ENCODE measurements at places on chromosomes 1 and 21. TPM values are rescaled to one million over a fixed set of nuclear protein-coding genes. Genes with fewer than 3 reads are reported as not detected.

GRCh38 chr1:186275822-186276221, 99.2 kb downstream of the TPR start:
- no peaks in the 10 kb centered on the region for H3K27me3 ChIP-seq
- no peaks in the 10 kb centered on the region for H3K36me3 ChIP-seq
- DNase-seq, result no peak
- H3K27ac ChIP-seq, result no peak overlapping the region
- no peak overlapping the region for H3K4me3 ChIP-seq
- H3K4me1 ChIP-seq, result no peaks in the 10 kb centered on the region

- DNase-seq, result no peak
- no peaks in the 10 kb centered on the region for H3K27me3 ChIP-seq
- H3K4me3 ChIP-seq, result no peak overlapping the region
- no peak overlapping the region for H3K27ac ChIP-seq
- H3K4me1 ChIP-seq, result no peaks in the 10 kb centered on the region
- H3K36me3 ChIP-seq, result no peaks in the 10 kb centered on the region
These were observed 131.5 kb downstream of the CNIH3 start for GRCh38 chr1:224747578-224747977.

Gene TRIM67
- polyA plus RNA-seq, result not detected

- peak overlapping the region; percentile 82 for H3K4me3 ChIP-seq
- H3K27ac ChIP-seq, result peak overlapping the region; percentile 50
- no peak for DNase-seq
- H3K27me3 ChIP-seq, result no peaks in the 10 kb centered on the region
- H3K4me1 ChIP-seq, result peaks cover 3% of the 10 kb centered on the region
These were observed 670 bp downstream of the ST3GAL3 start for GRCh38 chr1:43708002-43708410.

DNA sequence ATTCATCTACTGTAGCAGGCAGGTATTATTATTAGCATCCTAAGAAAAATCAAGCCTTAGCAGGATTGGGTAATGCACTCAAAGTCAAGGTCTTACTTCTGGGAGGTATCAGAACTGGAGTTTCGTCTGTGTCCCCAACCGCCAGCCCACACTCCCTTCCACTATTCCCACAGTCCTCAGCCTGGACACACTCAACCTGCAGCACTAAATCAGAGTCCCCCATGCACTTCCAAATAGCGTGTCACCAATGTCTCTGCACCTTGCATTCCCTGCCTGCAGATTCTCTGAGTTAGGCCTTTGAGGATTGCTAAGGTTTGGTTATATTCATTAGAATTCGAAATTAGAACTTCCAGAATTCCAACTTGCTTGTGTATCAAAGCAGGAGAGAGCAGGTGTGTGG, 3.9 kb downstream of the LYPD8 start:
- H3K27ac ChIP-seq, result no peak overlapping the region
- no peak for DNase-seq
- H3K4me3 ChIP-seq, result no peak overlapping the region
- no peaks in the 10 kb centered on the region for H3K27me3 ChIP-seq
- no peaks in the 10 kb centered on the region for H3K36me3 ChIP-seq

DNA sequence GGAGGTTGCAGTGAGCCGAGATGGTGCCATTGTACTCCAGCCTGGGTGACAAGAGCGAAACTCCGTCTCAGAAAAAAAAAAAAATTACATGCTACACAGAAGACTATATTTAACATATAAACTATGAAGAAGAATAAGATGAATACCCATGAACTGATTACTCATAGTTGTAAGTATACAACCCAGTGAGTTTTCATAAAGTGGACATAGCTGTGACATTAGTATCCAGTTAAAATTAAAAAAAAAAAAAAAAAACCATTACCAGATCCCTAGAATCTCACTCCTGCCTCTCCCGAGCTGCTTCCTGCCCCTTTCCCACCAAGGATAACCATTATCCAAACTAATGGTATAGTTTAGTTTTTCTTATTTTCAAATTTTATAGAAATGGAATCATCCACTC, 37.4 kb downstream of the UBE4B start:
- no peaks in the 10 kb centered on the region for H3K36me3 ChIP-seq
- DNase-seq, result no peak
- H3K27ac ChIP-seq, result no peak overlapping the region

GRCh38 chr1:200751717-200752116, 13.0 kb downstream of the CAMSAP2 start:
- no peaks in the 10 kb centered on the region for H3K27me3 ChIP-seq
- DNase-seq, result no peak
- H3K4me1 ChIP-seq, result peaks cover 4% of the 10 kb centered on the region

- H3K27me3 ChIP-seq, result no peaks in the 10 kb centered on the region
- no peak for DNase-seq
- H3K27ac ChIP-seq, result no peak overlapping the region
- peaks cover 6% of the 10 kb centered on the region for H3K4me1 ChIP-seq
These were observed 88.5 kb downstream of the UCK2 start for GRCh38 chr1:165915932-165916348.

Gene FMOD
- 116 TPM for polyA plus RNA-seq

GRCh38 chr1:110135246-110135645, 15.0 kb upstream of the SLC6A17 start:
- H3K4me1 ChIP-seq, result peaks cover 2% of the 10 kb centered on the region
- no peaks in the 10 kb centered on the region for H3K36me3 ChIP-seq
- H3K4me3 ChIP-seq, result no peak overlapping the region
- no peak overlapping the region for H3K27ac ChIP-seq
- no peaks in the 10 kb centered on the region for H3K27me3 ChIP-seq

DNA sequence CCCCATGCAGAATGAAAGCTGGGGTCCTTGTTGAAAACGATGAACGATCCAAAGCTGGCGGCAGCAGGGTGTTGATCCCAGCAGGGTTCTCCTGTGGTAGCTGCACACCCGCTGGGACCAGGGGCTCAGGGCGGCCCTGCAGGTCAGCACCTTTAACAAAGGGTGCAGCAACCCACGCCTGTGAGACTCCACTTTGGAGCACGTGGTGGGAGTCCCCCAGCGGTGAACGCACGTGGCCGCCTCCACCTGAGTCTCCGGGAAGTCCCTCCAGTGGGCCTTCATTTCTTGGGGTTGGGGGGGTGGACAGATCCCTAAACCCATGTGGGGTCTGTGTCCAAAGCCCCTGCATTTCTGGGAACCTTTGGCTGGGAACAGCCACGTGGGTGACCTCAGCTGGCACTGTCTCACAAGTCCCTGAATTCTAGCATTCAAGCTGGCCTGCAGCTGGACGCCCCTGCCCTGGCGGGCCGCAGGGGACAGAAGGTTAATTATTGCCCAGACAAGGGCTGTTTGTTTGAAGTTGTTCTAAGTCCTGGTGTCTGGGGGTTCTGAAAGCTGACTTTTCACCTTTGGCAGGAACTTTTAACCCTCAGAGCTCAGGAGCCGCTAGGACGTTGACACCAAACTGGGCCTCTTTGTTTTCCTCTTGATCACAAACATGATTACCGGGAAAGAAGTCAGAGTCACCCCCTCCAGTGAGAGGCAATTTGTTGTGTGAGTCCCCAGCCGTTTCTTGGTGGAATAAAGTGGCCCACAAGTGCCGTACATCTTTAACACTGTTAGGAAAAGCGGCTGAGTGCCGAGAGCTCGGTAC, 64.5 kb downstream of the COL18A1 start:
- H3K36me3 ChIP-seq, result no peaks in the 10 kb centered on the region
- no peak overlapping the region for H3K4me3 ChIP-seq
- peaks cover 23% of the 10 kb centered on the region for H3K4me1 ChIP-seq

DNA sequence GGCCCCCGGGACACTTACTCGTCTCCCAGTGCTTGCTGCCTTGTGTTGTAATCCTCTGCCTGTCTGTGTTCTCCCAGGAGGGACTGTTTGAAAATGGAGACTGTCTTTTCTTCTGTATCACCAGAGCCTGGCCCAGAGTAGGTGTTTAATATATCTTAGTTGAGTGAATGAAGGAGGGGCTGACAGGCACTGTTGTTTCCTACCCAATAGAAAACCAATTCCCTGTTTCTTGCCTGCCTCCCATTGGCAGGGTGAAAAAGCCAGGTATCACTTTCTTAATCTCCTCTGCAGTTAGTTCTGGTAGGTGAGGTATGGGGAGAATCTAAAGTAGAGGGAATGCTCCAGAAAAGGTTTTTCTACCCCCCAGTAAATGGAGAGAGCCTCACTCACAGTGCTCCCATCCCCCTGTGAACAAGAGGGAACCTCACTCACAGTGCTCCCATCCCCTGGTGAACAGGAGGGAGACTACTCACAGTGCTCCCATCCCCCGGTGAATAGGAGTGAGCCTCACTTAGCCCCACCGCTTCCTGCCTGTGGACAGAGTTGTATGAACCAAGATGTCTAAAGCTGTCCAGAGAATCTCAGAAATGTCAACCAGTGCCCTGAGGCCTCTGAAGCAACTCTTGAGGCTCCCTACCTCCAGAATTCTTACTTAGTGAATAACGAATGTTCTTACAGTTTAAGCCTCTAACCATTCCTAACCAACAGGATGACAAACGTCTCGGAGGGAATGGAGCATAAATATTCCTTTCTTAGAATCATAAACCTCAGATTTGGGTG, at the start of gene GJA5:
GJA5 (minus strand) TSS at position 122 of the 780 bp plus-strand sequence. CDS start 1,364 bp downstream, outside the sequence.
- H3K4me3 ChIP-seq, result no peak within 1 kb of the TSS
- no peaks in the 10 kb centered on the region for H3K27me3 ChIP-seq
- H3K4me1 ChIP-seq, result no peaks in the 10 kb centered on the region
- H3K36me3 ChIP-seq, result no peaks in the 10 kb centered on the region

DNA sequence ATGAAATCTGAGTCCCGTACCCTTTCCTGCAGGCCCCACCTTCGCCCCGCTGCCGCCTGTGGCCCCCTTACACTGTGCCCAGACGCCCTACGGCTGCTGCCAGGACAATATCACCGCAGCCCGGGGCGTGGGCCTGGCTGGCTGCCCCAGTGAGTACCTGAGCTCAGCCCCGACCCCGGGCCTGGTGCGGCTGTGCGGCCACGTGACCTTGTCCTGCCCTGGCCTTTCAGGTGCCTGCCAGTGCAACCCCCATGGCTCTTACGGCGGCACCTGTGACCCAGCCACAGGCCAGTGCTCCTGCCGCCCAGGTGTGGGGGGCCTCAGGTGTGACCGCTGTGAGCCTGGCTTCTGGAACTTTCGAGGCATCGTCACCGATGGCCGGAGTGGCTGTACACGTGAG, 25.2 kb downstream of the AGRN start:
- no peaks in the 10 kb centered on the region for H3K36me3 ChIP-seq
- no peaks in the 10 kb centered on the region for H3K27me3 ChIP-seq
- no peak overlapping the region for H3K27ac ChIP-seq
- H3K4me3 ChIP-seq, result no peak overlapping the region
- peaks cover 2% of the 10 kb centered on the region for H3K4me1 ChIP-seq

GRCh38 chr1:30144831-30145230, 578.6 kb downstream of the MATN1 start:
- no peak for DNase-seq
- H3K4me1 ChIP-seq, result no peaks in the 10 kb centered on the region
- no peak overlapping the region for H3K4me3 ChIP-seq
- H3K36me3 ChIP-seq, result no peaks in the 10 kb centered on the region
- H3K27ac ChIP-seq, result no peak overlapping the region
- no peaks in the 10 kb centered on the region for H3K27me3 ChIP-seq

Gene RNU1-4
- not detected for polyA plus RNA-seq

- H3K27me3 ChIP-seq, result no peaks in the 10 kb centered on the region
- no peaks in the 10 kb centered on the region for H3K36me3 ChIP-seq
- no peak overlapping the region for H3K4me3 ChIP-seq
- peak; percentile 82 for DNase-seq
These were observed 16.7 kb upstream of the LYST start for GRCh38 chr1:235883261-235883927.

Gene NID1
- polyA plus RNA-seq, result 147 TPM

Gene TMPRSS3
- polyA plus RNA-seq, result 0.12 TPM

DNA sequence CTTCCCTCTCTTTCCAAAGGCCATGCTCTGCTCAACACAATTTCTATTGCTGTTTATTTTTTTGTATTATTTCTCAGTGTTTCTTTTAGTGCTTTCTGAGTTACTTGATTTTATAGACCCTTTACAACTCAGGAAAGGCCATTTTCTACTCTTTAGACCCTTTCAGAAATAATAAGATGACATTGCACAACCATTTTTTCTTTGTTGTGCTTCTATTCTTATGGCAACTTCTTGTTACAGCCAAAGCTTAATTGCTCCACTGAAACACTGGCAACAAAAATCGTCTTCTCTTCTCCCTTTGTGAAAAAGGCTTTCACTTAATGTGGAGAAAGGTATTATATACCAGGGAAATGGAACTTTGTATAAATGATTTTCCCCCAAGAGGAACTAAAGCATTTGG, 39.0 kb upstream of the SAMSN1 start:
- no peak for DNase-seq
- no peaks in the 10 kb centered on the region for H3K27me3 ChIP-seq
- no peak overlapping the region for H3K4me3 ChIP-seq
- H3K4me1 ChIP-seq, result no peaks in the 10 kb centered on the region
- no peak overlapping the region for H3K27ac ChIP-seq
- no peaks in the 10 kb centered on the region for H3K36me3 ChIP-seq

GRCh38 chr1:12539320-12539704, 78.7 kb downstream of the DHRS3 start:
- H3K27ac ChIP-seq, result peak overlapping the region; percentile 52
- no peak overlapping the region for H3K4me3 ChIP-seq
- H3K36me3 ChIP-seq, result no peaks in the 10 kb centered on the region
- H3K27me3 ChIP-seq, result no peaks in the 10 kb centered on the region
- no peak for DNase-seq

DNA sequence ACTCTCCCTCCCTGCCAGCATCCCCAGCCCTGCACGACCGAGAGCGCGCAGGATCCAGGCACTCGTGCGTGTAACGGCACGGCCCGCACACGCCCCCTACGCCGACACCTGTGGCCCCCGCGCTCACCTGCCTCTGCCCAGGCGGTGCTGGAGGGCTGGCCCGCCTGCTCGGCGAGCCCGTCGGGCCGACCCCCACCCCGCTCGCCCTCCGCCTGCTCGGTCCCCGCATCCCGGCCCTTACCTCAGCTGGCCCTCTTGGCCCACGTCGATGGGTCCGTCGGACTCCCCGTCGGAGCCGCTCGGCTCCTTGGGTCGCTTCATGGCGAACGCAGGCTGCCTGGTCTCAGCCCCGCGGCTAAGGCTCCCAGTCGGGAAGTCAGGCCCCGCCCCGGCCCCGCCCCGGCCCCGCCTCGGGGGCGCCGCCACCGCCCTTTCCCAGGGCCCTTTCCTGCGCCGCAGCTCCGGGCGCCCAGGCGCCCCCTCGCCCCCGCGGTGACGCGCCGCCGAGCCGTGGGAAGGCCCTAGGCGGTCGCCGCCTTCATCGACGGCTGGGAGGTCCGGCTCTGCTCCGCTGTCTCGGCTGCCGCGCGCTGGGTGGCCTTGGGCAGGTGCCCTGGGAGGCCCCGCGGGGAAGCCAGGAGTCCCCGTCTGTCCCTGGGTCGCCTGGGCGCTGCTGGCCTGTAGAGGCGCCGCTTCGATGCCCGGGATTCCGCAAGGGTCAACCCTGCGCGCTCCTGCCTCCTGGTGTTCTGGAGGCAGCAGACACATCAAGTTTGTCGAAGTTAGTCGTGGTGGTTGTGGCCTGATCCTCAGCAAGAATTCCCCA, at the start of gene HEYL:
HEYL (minus strand) TSS at position 339 of the 826 bp plus-strand sequence; CDS start at position 321, 18 bp downstream.
- H3K27me3 ChIP-seq, result no peaks in the 10 kb centered on the region
- peak; percentile 68 for DNase-seq
- no peak within 1 kb of the TSS for H3K27ac ChIP-seq
- peaks cover 3% of the 10 kb centered on the region for H3K4me1 ChIP-seq
- H3K4me3 ChIP-seq, result peak within 1 kb of the TSS; percentile 41

Gene CYP2J2
- 0.12 TPM for polyA plus RNA-seq
